NCI-H1092 (cell line): ENCODE measurements at places on chromosomes 7 and 10.

DNA sequence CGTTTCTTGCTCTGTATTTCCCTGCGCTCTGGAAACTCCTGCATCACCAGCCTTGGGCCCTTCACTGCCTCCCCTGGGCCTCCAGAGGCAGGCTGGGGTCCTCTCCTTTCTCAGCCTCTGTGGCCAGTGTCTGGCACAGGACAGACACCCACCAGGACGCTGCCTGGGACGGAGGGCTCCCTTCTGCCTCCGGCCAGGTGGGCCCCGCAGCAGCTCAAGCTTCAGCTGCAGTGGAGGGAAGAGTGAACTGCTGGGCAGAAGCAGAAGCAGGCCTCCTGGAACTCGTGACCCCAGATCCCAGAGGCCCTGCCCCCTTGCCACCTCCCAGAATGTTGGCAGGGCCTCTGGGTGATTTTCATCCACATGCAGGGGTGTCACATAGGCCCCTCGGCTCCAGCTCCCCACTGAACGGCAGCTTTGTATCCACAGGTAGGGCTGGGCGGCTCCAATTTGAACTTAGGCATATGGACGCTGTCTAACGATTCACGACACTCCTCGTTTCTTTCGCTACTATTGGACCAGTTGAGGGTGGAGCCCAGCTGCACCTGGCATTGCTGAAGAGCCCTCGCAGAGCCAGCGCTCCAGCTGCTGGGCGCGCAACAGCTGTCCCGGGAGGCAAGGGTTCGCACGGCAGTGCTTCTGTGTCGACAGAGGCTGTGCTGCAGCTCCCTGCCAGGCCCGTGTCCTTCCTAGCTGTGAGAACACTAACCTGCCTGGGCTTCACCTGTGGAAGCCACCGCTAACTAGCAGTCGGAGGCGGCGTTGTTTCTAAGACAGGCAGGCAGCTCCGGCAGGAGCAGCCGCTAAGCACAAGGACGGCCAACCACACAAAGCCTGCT is 18.4 kb upstream of the GPR146 start:
- no peak for DNase-seq

GRCh38 chr10:86366033-86366901 is at the start of gene GRID1:
Gene GRID1, minus strand, starts transcription at chr10:86366795.
- no peak for DNase-seq

DNA sequence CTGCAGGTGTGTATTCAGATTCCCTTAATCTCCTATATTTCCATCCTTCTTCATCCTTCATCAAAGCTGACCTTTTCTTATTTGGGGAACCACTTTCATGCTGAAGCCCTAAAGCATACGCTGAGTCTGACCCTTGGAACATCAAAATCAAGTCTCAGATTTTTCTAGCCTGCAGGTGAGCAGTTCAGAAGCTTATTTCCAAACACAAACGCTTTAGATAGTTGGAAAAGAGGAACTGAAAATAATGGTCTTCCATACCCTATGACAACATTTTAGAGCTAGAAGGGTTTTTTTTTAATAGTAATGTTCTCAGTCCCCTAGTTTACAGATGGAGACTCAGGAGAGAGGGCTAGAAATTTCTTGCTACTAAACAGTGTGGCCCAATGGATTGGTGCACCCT is 1.6 kb upstream of the AGK start:
- no peak for DNase-seq

DNA sequence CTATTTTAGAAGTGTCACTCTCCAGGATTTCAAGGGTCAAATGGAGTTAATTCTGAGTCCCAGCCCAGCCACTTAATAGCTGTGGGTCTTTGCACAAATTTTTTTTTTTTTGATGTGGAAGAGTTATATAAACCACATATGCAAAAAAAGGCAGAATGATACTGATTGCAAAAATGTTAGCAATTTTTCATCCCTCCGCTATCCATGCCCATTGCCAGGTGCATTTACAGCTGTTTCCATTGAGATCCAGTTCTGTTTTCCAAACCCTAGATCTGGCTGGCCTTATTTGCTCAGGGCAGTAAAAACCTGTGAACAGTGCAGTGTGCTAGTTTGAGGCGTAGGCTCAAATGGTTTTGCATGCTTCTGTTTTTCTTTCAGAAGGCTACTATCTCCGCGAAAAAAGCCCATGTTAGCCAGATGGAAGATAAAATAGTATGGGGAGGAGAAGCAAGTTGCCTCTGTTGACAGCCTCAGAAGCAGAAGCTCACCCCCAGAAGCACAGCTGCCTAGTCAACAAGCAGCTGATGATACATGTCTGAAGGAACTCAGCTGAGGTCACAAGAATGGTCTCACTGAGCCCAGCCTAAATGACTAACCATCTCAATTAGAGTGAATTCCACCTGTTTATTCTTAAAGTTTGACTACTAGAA is 997 bp upstream of the ZNF138 start:
- DNase-seq, result no peak

DNA sequence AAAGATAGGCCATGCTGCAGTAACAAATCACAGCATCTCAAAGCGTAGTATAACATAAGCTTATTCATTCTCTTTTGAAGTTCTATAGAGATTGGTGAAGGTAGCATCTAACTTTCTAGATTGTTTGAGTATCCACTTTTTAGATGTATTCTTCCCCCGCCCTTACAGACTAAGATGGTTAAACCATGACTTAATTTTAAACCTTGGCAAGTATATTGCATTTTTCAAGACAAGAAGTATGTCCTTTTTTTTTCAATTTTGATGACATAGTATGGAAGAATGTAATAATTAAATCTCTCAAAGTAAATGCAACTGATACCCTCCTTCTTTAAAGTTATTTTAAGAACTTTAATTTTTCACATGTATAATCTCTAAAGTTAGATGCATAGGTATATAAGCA is 190.0 kb downstream of the KCND2 start:
- no peak for DNase-seq

DNA sequence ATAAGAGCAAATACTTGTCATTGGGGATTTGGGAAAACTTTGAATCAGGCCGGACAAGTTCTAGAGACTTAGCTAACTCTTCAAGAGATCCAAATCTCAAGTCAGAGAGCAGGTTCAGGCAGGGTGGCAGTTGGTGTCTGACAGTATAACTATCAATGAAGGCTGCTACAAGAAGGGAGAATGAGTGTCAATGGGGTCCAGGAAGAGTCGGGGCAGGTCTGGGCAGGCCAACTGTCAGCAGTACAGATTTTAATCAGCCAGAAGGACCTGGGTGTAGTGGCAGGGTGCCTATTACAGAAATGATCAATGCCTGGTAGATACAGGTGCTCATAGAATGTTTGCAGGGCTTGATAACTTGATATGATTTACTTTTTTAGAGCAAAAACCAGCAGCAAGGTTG is 751.1 kb downstream of the GRM8 start:
- DNase-seq, result no peak

GRCh38 chr7:157635148-157635500 is 298.3 kb downstream of the DNAJB6 start:
- DNase-seq, result no peak

DNA sequence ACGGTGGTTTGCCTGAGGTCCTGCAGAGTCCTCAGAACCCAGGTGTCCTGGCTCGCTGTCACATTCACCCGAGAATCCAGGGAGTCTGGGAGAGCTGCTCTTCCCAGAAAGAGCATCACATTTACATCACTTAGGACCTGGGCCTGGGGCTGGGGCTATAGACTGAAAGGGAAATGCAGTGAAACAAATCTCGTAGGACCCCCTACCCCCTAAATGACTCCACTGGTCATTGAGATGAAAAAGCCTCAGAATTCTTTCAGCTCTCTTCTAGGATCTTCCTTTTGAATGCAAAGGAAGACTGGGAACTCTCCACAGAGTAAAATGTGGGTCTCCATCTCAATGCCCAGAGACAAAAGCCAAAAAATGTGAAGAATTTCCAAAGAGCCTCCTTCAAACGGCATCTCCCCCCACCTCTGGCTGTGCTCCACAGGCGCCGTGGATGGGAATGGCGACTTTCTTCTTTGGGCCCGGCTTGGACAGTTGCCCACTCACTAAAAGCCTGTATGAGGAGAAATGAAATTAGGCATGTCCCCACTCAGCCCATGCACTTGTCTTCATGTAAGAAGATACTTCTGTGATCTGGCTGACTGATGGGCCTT is 49.0 kb upstream of the PODXL start:
- no peak for DNase-seq
